ENCODE measurements at places on chromosomes 5 and 9.

- DNase-seq = no peak
These were observed 94.6 kb downstream of the ADAMTS2 start for GRCh38 chr5:179250561-179251225.

DNA sequence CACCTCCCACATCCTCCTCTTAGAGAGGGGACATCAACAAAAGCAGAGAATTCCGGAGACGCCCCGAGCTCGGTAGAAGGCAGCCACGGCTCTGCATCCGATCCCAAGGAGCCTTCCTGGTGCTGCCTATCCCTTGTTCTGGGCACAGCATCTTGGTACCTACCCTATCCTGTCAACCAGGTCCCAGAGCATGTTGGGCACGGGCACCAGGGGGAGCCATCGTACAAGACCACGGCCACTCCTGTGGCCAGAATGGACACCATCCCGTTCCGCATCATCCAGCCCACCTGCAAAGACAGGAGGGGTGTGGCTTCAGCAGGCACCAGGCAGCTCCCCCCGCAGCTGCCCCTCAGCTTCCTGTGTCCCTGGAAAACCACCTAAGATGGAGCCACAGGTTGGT lies 62.7 kb upstream of the ZNF354A start:
- no peak for DNase-seq

DNA sequence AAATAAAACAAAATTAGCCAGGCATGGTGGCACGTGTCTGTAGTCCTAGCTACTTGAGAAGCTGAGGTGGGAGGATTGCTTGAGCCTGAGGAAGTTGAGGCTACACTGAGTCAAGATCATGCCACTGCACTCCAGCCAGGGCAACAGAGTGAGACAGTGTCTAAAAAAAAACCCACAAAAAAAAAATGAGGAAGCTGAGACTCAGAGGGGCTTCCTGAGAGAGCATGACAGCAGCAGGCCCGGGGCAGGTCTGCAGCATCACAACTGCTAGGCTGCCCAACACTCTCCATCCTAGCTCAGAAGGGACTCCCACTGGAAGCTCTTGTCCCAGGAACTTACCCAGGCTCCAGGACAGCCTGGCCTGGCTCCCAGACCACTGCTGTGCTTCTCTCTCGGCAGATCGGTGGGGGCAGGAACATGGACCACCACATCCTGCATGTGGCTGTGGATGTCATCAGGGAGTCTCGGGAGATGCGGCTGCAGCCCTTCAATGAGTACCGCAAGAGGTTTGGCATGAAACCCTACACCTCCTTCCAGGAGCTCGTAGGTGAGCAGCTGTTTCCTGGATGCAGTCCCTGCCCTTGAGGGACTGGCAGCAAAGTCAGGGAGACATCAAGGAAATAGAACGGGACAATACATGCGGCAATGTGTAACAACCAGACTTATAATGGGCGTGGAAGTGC lies 19.1 kb downstream of the PTGS1 start:
- peak; percentile 85 for DNase-seq

DNA sequence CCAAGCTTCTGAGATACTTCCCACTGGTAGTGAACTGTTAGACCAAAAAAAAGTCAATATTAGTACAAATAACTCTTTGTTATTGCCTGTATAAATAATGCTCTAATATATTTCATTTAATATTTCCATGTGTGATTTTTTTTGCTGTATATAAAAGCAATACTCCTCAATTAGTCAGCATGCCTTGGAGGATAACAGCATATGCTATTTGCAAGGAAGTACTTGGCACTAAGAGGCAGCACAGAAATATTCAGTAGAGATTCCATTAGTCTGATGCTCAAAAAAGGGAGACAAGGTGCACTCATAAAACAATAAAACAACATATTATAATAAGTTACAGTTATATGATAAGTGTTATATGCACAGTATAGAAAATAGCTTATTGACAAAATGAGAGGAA lies 296.6 kb upstream of the MPDZ start:
- peak; percentile 17 for DNase-seq

DNA sequence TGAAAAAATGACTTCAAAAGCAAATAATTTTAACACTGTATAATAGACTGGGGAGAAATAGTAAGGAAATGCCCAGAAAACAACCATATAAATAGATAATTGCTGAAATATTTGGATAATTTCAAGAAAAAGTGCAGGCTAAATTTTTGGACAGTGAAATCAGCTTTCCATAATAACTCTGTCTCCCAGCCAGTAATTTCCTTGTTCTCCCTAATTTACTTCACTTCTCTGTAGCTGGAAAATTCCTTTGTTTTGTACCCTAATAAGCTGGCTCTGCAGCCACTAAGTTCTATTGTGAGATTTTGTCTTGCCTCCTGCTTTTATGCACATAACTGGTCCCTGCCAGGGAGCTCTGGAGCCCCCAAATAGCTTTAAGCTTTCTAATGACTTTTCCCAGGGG lies 27.7 kb downstream of the PRDM6 start:
- DNase-seq = no peak

GRCh38 chr5:145689235-145689634 lies 145.9 kb downstream of the PRELID2 start:
- DNase-seq = no peak

DNA sequence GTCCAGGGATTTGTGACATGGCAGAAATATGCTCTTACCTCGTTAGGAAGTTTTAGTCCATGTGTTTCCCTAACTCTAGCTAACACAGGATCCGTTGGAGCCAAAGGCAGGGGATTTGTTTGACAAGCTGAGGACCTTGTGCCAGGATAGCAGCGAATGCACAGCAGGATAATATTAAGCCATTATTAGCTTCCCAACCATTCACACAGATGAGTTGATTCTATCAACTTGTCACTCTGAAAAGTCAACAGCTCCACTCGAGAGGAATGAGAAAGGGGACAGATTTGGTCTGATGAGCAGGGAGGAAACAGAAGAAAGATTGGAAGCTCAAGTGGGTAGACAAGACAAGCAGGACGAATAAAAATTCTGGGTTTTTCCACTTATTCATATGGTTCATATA lies 106.2 kb downstream of the FSTL4 start:
- no peak for DNase-seq

- DNase-seq = no peak
These were observed 234.3 kb upstream of the TMEM161B start for GRCh38 chr5:88503041-88503345.

- no peak for DNase-seq
These were observed 103.3 kb downstream of the RPS23 start for GRCh38 chr5:82174919-82175219.

DNA sequence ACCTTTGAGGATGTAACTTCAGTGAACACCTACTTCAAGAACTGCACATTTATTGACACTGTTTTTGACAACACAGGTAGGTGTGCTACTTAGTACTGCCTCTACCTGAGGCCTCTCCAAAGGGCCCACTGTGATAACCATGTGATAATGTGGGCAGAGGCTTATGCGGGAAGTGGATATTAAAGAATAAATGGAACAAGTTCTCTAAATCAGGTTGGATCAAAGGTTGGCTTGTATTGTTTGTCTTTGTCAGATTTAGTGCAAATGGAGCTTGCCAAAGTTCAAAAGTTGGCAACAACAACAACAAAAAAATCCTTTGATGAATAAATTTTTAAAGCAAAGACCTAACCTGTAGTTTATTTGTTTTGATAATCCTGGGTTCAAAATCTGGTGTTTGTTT lies 104.2 kb upstream of the IQGAP2 start:
- DNase-seq = no peak

GRCh38 chr5:88887342-88887741 lies 4.4 kb upstream of the MEF2C start:
- no peak for DNase-seq

DNA sequence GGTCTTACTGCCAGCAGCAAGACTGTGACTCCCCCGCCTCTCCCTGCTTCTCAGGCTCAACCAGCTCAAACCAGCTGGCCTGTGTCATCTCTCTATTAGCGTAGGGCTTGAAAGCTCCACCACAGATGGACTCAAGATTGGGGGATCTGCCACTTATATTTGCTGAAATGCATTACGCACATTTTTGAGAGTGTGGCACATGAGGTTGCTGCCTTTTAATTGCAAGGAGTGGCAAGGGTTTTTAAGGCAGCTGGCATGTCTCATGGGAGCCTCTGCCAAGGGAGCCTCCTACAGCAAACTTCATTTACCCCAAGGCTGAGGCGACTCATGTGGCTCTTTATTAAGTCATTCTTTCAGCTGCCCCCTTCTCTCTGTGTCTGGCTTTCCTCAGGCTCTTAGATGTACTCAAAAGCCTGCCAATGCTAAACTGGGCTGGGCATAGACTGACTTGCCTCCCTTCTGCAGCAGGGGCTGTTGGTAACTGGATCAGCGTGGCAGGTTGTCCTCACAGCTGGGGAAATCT lies 219.3 kb downstream of the SMARCA2 start:
- DNase-seq = no peak

DNA sequence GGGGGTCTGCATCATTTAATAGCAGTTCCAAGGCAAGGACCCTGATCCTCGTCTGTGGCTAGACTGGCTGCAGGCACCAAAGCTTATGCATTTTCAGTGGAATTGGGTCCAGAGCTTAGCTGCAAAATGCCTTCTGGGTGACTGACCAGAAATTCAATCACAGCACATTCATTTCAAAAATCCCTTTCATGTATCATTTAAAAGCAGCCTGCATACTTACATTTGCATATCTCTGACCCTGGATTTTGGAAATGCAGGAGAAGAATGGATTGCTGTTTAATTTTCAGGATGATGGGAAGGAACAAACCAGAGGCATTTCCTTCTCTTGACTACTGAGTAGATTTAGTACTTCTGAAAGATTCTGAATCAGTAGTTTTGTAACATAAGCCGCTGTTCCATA lies 122.8 kb downstream of the PPP2R2B start:
- no peak for DNase-seq

- no peak for DNase-seq
These were observed 25.6 kb downstream of the CEMIP2 start for GRCh38 chr9:71742703-71743102.

- no peak for DNase-seq
These were observed 13.1 kb upstream of the CMBL start for GRCh38 chr5:10320793-10321192.

- no peak for DNase-seq
These were observed 16.7 kb downstream of the NDUFAF2 start for GRCh38 chr5:60961685-60962084.

DNA sequence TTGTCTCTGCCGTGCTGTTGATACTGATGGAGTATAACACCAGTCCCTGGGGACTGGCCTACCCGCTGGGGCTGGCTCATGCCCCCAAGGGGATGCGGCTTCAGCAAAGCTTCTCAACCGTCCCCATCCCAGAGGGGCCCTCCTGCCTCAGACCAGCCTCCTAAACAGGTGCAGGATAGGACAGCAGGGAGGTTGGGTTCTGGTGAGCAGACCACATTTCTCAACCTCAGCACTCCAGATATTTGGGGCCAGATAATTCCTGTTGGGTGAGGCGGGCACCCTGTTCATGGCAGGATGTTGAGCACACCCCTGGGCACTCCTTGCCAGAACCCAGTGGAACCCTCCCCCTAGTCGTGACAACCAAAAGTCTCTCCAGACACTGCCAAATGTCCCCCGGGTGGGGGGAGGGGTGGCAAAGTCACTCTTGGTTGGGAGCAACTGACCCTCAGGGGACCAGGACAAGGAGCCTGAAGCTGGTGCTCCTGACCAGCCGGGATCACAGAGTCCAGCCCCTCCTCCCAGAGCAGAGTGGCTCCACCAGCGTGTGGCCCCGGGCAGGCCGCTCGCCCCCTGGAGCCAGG lies 107.8 kb downstream of the ZNF354C start:
- DNase-seq = no peak

DNA sequence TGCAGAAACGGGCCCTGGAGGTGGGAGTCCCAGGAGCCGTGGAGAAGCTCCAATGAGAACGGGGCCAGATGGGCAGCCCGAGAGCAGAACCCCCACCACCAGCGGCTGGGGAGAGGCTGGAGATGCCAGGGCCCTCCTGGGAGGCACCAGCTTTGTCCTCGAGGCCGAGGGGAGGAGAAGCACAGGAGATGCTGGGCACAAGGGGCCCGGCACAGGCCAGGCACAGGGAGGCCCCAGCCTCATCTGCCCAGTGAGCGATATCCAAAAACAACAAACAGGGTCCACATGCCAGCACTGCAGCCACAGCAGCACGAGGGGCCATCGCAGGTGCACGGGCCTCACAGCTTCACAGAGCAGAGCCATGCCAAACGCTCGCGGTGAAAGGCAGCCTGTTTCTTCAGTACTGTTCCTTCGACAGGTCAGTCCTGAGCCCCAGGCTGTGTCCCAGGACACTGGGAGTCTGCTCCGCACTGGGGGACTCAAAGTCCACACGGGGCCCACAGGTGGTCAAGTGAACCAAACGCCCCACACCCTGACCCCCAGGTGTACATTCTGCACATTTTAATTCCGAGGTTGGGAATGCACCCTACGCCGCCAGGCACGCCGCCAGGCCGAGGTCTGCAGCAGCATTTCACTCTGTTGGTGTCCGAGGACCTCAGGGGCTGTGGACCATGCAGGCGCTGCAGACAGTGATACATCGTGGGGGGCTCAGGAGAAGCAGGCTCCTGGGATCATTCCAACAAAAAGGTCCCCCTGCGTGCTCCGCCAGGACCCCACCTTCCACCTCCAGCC lies 9.5 kb downstream of the LPCAT1 start:
- DNase-seq = no peak

DNA sequence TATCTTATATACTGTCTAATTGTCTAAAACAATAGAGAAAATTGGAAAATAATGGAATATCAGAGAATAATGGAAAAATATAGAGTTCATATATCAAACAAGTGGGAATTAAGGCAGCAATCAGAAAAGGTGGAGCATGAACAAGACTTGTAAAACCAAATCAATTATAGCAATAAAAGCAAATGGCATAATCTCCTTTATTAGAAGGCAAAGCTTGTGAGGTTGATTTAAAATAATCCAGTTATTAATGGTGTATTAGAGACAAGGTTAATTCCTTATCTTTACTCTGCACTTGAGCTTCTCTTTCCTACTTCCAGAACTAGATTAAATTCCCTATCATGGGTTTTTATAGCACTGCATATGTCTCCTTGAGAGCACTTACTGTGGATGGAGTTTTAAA lies 64.1 kb downstream of the AMBP start:
- DNase-seq = no peak

- DNase-seq = peak; percentile 75
These were observed 136.0 kb downstream of the SCAMP1 start for GRCh38 chr5:78496373-78496772.

DNA sequence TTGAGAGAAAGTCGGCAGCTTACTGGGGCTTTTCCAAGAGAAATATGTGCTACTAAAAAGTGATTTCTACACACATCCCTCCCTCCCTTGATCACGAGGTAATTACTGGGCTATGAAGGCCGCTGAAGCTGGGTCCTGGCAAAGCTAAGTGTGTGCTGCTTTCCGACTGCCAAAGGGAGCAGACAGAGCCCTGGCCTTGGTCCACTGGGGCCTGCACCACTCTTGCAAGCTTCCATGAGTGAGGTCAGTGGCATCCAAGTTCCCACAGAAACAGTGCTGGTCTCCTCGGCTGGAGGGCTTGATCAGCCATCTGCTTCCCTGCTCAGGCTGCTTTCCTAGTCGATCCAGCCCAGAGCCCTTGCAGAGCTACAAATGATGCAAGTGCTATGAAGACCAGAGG lies 154.8 kb upstream of the LHFPL2 start:
- no peak for DNase-seq
